Left lung (tissue), 14 donors: ENCODE measurements at places on chromosomes 11 and 22. TPM values are rescaled to one million over a fixed set of nuclear protein-coding genes. Genes with fewer than 3 reads are reported as not detected.

DNA sequence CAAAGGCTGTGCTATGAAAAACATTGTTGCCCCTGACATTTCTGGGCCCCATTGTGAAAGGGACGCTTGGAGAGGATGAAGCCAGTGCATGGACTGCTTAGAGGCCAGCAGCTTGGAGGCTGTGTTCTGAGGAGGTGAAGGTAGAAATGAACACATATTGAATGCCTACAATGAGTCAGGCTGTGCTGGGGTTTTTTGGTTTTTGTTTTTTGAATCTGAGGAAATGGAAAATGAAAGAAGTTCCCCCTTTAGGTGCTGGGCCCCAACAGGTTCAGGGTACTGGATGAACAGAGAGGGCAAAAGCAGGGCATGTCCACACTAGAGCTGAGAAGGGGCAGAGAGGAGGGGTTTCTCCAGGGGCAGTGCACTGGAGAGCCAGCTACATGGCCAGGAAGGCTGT is 166.1 kb upstream of the API5 start:
- DNase-seq, result no peak
- H3K4me3 ChIP-seq, result no peak overlapping the region
- no peaks in the 10 kb centered on the region for H3K36me3 ChIP-seq
- no peak overlapping the region for H3K27ac ChIP-seq
- H3K4me1 ChIP-seq, result no peaks in the 10 kb centered on the region
- no peaks in the 10 kb centered on the region for H3K27me3 ChIP-seq

Gene MRGPRF
- 7.0 TPM for polyA plus RNA-seq

Gene ARAP1
- polyA plus RNA-seq, result 102 TPM

- H3K4me1 ChIP-seq, result no peaks in the 10 kb centered on the region
- no peak for DNase-seq
- no peak overlapping the region for H3K27ac ChIP-seq
- no peak overlapping the region for H3K4me3 ChIP-seq
- no peaks in the 10 kb centered on the region for H3K27me3 ChIP-seq
These were observed 61.9 kb upstream of the SORL1-AS1 start for GRCh38 chr11:121514432-121515334.

GRCh38 chr11:26780376-26781085 is 58.7 kb upstream of the SLC5A12 start:
- H3K36me3 ChIP-seq, result no peaks in the 10 kb centered on the region
- DNase-seq, result no peak
- no peaks in the 10 kb centered on the region for H3K27me3 ChIP-seq
- no peak overlapping the region for H3K27ac ChIP-seq

Gene AMOTL1
- polyA plus RNA-seq, result 67.9 TPM

GRCh38 chr11:64867748-64868462 is 10.5 kb downstream of the EHD1 start:
- no peak for DNase-seq
- no peaks in the 10 kb centered on the region for H3K36me3 ChIP-seq
- no peak overlapping the region for H3K4me3 ChIP-seq
- H3K27me3 ChIP-seq, result no peaks in the 10 kb centered on the region
- H3K4me1 ChIP-seq, result peaks cover 100% of the 10 kb centered on the region

Gene APOBEC3F
- polyA plus RNA-seq, result 11.4 TPM
